ENCODE measurements at places on chromosomes 4 and X. TPM values are rescaled to one million over a fixed set of nuclear protein-coding genes. Genes with fewer than 3 reads are reported as not detected.

The ARSJ gene
- under 0.01 TPM for total RNA-seq

The WNK3 gene
- 0.27 TPM for total RNA-seq

The TDO2 gene
- total RNA-seq: not detected

The PABPC1L2A gene
- not detected for total RNA-seq
